ENCODE measurements at places on chromosomes 5 and 9. TPM values are rescaled to one million over a fixed set of nuclear protein-coding genes. Genes with fewer than 3 reads are reported as not detected.

PCDHB4 gene
- total RNA-seq: 0.24 TPM

- no peak for DNase-seq
Measured at GRCh38 chr5:89908876-89909275, 500.7 kb downstream of the CETN3 start.

DNA sequence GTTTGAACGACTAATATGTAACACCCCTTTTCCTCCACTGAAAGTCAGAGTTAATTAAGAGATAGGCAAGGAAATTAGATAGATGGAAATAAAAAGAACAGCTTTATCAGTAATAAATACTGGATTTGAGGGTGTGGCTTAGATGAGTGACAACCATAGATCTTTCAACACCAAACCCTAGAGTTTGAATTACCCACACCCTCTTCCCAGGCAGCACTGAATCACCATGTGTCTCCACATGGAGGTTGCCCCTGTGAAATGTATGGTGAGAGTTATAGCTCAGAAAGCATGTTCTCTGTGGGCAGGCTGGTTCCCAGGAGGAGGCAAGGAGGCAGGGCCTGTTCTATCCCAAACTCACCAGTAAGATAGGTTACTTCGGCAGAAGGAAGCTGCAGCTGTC lies 69.7 kb downstream of the TMEM174 start:
- DNase-seq: peak; percentile 10

- DNase-seq: peak; percentile 41
Measured at GRCh38 chr9:91059713-91060112, 258.1 kb downstream of the SYK start.

DNA sequence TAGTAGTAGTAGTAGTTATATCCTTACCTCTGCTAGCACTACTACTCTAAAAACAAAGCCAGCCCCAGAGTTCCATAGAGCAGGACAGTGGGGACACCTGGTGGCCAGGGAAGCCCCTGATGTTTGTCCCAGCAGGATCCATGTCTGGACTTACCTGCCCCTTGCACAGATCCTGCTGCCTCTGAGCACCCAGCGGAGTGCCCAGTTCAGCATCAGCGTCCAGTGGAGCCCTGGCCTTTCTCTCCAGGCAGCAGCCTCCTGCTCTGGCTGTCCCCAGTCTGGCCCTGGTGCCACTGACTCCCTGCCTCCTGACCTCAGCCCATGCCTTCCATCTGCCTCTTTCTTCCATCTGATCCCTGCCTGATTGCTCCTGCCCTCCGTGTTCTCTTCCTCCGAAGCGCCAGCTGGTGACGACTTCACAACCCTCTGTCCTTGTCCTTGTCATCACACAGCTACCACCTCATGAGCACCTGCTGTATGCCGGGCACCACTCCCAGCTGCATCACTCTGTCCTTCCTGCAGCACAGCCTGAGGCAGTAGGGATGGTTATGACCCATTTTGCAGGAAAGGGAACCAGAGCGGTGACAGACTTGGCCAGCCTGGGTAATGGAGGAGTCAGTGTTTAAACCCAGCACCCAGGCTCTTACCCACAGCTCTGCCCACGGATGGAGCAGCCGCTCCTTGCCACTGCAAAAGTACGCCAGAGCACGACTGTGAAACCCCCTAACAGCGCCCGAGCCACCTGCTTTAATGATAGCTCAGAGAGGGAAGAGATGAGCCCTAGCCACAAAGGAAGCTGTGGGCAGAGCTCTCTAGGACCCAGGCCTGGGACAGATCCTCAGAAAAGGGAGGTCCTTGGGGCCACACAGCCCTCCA lies 11.5 kb downstream of the SARDH start:
- DNase-seq: peak; percentile 24

DNA sequence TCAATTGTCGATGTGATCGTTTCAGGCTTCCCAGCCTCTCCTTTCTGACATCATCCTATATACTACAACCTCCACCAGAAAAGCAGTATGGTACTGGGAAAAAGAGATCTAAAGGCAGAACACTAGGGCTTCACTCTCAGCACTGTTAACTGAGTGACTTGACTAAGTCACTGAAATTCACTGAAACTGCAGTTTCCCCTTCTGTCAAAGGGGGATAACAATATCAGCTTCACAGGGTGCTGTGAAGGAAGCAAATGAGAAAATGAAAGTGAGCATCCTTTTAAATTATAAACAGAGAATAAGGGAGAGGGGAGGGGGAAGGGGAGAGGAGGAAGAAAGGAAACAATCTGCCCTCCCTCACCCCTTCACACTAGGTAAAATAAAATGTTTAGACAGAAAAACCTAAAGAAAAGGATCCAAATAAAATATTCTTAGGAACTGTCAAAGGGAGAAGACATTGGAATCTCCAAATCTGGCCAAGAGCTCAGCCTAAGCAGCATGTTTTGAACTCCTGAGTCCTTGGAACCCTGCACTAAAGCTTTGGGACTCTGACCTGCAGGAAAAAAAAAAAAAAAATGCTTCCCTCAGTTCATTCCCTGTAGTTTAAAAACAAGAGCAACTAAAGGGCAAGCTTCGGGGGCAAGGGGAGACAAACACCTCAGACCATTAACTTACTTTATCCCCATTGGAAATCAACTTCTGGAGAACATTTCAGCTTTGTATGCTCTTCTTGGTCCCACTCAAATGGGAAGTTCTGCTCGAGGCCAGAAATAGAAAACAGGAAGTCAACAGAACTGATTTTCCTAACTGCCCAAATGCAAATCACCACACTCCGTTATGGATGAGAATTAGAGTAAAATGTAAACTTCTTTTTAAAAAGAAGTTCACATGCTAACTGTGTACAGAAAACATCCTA lies 178.3 kb downstream of the DEPDC1B start:
- DNase-seq: no peak

PCA3 gene
- not detected for total RNA-seq

FAM151B gene
- total RNA-seq: 0.73 TPM

DNA sequence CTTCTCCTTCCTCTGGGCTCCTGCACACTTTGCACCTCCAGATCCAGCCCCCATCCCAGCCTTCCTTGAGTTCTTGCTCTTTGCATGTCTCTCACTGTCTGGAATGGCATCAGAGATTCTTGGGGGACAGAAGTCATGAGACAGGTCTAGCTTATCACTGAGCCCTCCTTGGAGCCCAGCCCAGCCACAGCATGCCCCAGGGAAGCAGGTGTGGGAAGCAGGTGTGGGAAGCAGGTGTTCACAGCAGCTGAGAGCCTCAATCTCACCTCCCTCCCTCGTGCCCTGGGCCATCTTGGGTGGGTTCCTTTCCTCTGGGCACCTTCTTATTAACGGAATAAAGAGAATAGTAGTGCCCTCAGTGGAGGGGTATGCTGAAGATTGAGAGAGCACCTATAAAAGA lies 27.2 kb downstream of the SLC6A7 start:
- DNase-seq: no peak

DNA sequence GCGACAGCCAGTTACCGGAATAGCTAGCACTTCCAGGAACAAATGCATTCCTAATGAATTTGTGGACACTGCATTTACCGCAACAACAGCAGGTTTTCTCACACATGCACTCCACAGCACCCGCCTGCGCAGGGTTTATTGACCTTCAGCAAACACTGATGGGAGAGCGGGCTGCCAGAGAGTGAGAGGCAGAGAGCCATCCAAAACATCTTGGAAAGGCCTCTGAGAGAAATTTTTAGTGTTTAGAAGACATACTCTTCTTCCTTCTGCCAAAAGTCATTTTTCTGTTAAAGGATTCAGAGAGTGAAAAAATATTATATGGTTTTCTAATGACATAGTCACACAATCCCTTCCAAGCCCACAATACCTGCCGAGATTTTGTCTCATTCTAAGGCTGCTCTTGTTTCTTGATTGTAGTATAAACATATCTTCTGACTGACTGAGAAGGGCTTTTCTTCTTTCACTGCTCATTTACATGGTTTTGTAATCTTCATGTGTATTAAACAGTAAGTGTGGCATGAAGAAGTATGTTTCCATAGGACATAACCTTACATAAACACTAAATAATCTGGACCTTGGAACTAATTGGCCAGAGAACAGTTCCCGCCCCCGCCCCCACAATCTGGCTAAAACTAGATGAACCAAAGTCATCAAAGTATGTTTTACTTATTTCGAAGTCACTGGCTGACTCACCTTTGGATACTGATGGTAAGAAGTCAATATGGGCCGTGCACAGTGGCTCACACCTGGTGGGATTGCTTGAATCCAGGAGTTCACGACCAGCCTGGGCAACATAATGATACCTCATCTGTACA lies 432.5 kb upstream of the MEF2C start:
- DNase-seq: peak; percentile 46

DNA sequence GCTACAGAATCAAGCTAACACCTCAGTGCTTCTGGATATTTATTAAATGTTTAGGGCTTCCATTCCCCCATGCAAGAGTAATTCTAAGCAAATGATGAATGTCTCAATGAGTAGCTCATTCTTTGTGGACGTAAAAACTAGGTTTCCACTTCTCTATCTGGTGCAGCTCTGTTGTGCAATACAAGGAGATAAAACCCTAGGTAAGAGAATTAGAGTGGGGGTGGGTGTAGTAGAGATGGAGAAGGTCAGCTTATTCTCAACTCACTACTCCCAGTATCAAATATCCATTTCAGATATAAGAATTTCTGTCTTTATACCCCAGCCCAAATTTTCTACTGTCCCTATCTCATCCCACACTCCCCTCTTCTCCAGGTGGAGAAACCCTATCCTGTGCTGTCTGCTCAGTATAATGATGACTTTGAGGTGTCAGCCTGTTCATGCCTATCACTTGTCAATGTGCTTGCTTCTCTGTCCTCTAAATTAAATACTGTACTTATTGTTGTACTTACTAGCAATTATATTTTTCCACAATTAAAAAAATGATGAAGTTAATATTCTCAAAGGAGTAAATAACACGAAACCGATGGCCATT lies 4.3 kb upstream of the FYB1 start:
- DNase-seq: no peak

GLRA1 gene
- total RNA-seq: not detected

DNA sequence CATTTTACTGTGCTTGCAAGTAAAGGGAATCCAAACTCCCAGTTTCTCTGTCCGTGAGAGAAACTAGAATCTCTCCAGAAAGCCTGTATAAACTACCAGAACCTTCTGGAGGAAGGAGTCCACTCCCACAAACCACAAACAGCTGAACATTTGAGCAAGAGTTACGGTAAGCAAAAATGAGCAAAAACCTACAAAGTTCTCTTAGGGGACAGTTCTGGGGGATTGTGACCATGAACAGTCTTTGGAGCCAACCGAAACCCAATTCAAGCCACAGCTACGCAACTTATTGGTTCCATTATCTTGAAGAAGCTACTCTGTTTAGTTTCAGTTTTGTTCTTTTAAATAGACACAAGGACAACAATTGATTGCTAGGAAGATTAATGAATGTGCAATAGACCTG lies 330.6 kb downstream of the ASTN2 start:
- no peak for DNase-seq

GADD45G gene
- total RNA-seq: not detected

TOR2A gene
- total RNA-seq: 4.0 TPM

PPIC gene
- total RNA-seq: 26.5 TPM

HCN1 gene
- total RNA-seq: not detected

- no peak for DNase-seq
Measured at GRCh38 chr5:34496701-34497469, 159.2 kb upstream of the RAI14 start.

CA9 gene
- total RNA-seq: 3.4 TPM

DNA sequence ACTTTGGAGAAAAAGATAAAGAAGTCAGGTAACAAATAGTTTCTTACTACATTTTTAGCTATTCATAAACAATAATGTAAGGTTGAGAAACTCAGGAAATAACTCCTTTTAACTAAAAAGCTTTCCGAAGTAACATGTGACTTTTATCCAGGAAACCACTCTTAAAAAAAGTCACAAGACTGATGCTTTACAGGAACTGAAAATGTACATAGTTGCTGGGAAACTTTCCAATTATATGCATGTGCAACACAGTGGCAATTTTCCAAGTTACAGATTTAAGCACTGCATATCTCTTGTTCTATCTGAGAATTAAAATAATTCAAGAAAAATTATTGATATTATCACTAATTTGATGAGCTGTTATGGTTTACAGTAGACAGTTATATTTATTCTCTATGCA lies 105.2 kb downstream of the CDH10 start:
- no peak for DNase-seq

DNA sequence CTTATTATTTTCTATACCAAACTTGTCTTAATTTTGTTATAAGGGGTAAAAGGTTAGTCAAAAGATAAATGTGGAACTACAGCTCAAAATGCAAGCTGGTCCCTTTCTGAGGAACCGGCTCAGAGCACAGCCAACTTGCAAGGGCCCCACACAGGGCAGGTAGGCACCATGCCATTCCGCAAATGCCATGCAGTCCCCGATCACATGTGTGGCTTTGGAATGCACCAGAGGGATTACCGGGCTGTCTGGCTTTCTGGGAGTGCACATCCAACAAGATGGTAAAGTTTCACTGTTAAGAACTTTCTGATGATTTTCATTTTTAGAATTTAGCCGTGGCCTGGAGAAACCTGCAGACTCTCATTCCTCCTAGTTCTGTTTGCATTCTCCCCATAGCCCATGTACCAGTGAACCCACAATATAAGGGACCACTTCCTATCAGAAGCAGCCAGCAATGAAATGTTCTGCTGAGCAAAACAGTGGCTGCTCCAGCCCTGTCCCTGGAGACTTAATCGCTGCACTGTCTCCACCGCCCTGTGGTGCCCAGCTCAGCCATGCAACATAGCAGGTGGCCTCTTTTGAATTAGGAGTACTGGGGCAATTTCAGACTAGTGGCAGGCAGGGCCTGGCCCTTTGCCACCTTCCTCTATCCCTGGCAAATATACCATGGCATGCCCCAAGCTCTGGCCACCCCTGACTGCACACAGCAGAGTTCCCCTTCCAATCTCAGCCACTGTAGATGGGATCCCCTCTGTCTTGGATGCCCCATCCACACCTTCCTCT lies 11.4 kb downstream of the SHB start:
- no peak for DNase-seq

DNA sequence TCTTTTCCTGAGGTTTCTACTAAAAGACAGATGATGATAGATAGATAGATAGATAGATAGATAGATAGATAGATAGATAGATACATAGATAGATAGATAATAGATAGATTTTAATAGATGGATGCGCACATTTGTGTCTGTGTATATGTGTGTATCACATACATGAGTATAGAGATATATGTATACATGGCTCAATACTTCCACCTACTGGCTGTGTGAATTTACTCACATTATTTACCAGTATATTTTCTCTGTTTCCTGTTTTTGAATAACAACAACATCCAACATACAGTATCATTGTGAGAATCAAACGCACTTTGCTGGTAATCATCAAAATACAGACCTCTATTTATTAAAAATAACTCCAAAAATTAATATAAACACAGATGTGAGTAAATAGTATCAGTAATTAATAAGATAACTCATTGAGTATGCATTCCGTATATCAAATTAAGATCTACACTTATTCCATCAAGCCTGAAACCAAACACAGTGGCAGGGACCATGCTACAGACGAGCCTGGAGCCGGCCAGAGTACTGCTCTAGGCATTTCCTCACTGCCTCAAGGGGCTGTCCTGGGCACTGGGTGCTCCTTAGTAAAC lies 338.0 kb downstream of the SEMA5A start:
- peak; percentile 23 for DNase-seq

OR1J1 gene
- total RNA-seq: not detected

DNA sequence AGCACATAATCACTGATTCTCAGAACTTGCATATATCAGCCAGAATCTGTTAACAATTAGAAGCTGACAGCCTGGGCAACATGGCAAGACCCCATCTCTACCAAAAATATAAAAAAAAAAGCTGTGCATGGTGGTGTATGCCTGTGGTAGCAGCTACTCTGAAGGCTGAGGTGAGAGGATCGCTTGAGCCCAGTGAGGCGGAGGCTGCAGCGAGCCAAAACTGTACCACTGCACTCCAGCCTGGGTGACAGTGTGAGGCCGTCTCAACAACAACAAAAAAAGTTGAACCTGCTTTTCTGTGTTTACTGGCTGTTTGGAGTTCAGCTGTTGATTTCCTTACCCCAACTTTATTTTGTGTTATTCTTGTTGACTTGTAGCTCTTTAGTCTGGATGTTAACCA lies 66.8 kb downstream of the GOLPH3 start:
- no peak for DNase-seq
